Mesenteric fat pad (tissue), 1 donor: ENCODE measurements at places on chromosomes 7 and 10. TPM values are rescaled to one million over a fixed set of nuclear protein-coding genes. Genes with fewer than 3 reads are reported as not detected.

Gene GIMAP4
- 49.4 TPM for total RNA-seq

Gene PGAM2
- total RNA-seq, result not detected

Gene SHTN1
- 21.1 TPM for total RNA-seq

Gene PDK4
- 482 TPM for total RNA-seq

Gene SEC31B
- total RNA-seq, result 9.8 TPM

Gene UCN3
- not detected for total RNA-seq

Gene NUB1
- 59.2 TPM for total RNA-seq

Gene GNB2
- total RNA-seq, result 243 TPM

Gene EIF5AL1
- total RNA-seq, result 0.22 TPM

Gene HKDC1
- total RNA-seq, result 0.10 TPM

Gene ZNF33B
- total RNA-seq, result 8.5 TPM

Gene PLXNA4
- 133 TPM for total RNA-seq
